Central memory CD8-positive, alpha-beta T cell (primary cell): ENCODE measurements at places on chromosomes 6 and 20.
A peak's percentile ranks its signal among the peaks of the same experiment; 100 is the strongest.

DNA sequence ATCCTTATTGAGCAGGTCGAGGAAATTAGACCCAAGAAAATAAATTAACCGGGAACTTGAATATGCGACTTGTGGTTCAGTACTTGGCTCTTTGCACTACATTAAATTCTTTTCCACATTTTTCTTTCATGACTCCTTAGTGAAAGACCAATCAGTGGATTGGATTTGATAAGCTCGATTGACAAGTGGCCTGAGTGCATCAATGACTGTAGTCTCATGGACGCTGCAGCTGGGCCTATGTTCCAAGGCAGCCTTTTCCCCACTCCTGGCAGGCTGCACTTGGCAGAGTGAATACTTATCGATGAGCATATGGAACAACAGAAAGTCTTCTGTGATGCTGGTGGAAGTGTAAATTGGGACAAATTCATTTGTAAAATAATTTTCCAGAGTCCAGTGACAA is 210.8 kb upstream of the EXOC2 start:
- H3K27ac ChIP-seq: no peak overlapping the region
- DNase-seq: no peak
- peaks cover 42% of the 10 kb centered on the region for H3K27me3 ChIP-seq
- H3K4me3 ChIP-seq: no peak overlapping the region
- no peaks in the 10 kb centered on the region for H3K4me1 ChIP-seq
- no peaks in the 10 kb centered on the region for H3K36me3 ChIP-seq

DNA sequence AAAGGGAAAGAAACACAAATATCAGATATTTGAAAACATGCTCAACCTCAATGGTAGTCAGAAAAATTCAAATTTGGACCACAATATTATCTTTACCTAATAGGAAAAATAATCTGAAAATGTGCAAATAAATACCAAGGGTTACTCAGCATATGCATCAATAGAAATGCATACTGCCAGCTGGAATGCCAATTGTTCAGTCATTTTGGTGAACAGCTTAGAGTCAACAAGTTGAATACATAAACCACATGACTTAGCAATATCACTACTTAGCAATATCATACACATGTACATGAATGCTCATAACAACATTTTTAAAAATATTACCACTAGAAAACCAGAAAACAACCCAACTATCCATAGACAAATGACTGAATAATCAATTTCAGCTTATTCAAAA is 212.7 kb downstream of the PTPRK start:
- no peak overlapping the region for H3K4me3 ChIP-seq
- no peaks in the 10 kb centered on the region for H3K36me3 ChIP-seq
- H3K27ac ChIP-seq: no peak overlapping the region
- H3K4me1 ChIP-seq: peaks cover 7% of the 10 kb centered on the region
- no peaks in the 10 kb centered on the region for H3K27me3 ChIP-seq

- peaks cover 7% of the 10 kb centered on the region for H3K36me3 ChIP-seq
- peak overlapping the region; percentile 2 for H3K27ac ChIP-seq
- H3K4me1 ChIP-seq: peaks cover 32% of the 10 kb centered on the region
- H3K27me3 ChIP-seq: no peaks in the 10 kb centered on the region
- no peak for DNase-seq
These were observed 51.5 kb downstream of the SLC23A2 start for GRCh38 chr20:4949833-4950178.

DNA sequence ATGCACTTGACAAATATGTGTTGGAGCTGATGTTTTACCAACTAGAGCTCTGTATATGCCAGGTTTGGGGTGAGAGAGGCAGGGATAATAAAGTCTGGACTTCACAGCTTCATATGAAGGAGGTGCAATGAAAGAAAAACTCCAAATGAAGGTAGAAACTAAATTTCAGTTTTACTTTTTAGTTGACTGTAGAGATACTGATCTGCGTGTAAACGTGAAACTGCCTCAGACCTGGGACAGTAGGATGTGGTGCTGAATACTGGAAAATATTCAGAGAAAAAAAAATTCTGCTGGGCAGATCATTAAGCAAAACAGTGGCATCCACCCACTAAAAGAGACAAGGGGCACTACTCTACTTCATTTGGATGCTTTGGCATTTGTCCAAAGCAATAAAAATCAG is 94.5 kb downstream of the BACH2 start:
- peaks cover 8% of the 10 kb centered on the region for H3K4me1 ChIP-seq
- H3K36me3 ChIP-seq: peaks cover 4% of the 10 kb centered on the region
- DNase-seq: no peak
- no peak overlapping the region for H3K27ac ChIP-seq
- no peak overlapping the region for H3K4me3 ChIP-seq
- no peaks in the 10 kb centered on the region for H3K27me3 ChIP-seq

DNA sequence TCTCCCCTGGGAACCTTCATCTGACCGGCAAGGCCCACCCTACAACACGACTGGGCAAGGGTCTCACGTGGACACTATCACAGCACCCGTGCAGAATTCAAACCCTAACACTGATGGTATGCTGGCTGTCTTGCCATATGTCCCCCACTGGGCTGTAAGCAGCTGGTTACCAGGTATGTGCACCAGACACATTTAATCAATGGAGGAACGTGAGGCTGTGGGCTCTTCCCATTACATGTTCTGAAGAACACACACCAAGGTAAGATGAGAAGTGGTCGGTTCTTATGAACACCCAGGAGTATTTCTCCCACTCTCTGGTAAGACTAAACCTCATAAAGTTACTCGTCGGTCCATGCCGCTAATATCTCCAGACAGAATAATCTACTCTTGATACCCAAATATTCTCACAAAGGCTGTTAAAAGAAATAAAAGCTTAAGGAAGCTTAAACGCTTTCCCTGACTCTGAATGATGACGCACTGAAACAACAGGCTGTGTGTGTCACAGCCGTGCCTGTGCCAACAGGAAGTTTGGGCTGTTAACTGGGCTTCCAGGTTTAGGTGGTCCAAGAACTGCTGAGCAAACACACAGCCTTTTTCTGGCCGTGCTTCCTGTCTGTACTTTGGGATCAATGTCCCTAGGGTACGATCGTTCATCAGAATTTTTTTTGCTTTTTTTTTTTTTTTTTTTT is 75.3 kb downstream of the SLC23A2 start:
- no peak for DNase-seq
- peaks cover 17% of the 10 kb centered on the region for H3K36me3 ChIP-seq
- no peak overlapping the region for H3K4me3 ChIP-seq
- H3K27ac ChIP-seq: peak overlapping the region; percentile 10

DNA sequence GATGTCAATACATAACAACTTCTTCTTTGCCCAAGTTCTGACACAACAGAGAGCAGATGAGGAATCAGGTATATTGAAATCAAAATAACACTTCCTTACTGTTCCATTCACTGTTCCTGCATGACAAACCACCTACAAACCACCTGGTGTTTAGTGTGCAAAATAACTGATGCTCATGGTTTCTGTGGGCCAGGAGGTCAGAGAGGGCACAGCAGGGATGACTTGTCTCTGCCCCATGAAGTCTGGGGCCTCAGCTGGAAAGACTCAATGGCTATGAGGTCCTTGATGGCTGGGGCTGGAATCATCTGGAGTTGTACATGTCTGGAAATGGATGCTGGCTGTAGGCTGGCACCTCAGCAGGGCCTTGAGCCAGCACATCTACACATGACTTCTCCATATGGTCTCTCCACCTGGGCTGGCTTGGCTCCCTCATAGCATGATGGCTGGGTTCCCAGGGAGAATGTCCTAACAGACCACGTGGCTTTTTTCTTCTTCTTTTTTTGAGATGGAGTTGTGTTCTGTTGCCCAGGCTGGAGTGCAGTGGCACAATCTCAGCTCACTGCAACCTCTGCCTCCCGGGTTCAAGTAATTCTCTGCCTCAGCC is 7.4 kb upstream of the COX4I2 start:
- DNase-seq: no peak
- peaks cover 4% of the 10 kb centered on the region for H3K36me3 ChIP-seq
- H3K4me1 ChIP-seq: no peaks in the 10 kb centered on the region
- no peak overlapping the region for H3K27ac ChIP-seq
- no peak overlapping the region for H3K4me3 ChIP-seq
- H3K27me3 ChIP-seq: no peaks in the 10 kb centered on the region

- H3K4me3 ChIP-seq: peak overlapping the region; percentile 54
- peaks cover 79% of the 10 kb centered on the region for H3K4me1 ChIP-seq
- peak overlapping the region; percentile 94 for H3K27ac ChIP-seq
- DNase-seq: peak; percentile 42
- peaks cover 26% of the 10 kb centered on the region for H3K36me3 ChIP-seq
These were observed 68.5 kb downstream of the FYN start for GRCh38 chr6:111804627-111805235.

GRCh38 chr6:140812636-140813035 is 1320.1 kb upstream of the GJE1 start:
- DNase-seq: no peak
- no peak overlapping the region for H3K27ac ChIP-seq
- no peaks in the 10 kb centered on the region for H3K27me3 ChIP-seq

DNA sequence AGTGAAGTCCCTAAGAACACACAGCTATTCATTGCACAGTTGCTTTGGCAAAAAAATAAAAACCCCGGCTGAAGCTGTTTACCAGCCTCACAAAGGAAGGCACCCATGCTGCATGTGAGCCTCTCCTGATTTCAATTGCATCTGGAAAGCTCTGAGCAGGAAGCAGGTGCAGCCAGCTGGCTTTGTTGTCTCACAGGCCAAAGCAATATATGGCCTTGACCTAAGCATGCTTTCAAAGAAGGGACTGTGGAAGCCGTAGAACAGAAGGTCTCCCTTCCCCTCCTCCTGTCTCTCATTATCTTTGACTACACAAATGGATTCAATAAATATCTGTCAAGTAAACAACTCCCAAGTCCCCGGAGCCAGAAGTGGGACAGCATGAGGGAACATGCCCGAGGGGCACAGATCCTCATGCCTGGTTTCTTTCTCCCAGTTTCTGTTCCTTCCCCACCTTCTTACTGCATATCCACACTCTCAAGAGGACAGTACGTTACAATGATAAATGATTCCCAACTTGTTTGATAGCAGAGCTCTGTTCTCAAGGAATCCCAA is 57.2 kb upstream of the PCSK2 start:
- H3K36me3 ChIP-seq: no peaks in the 10 kb centered on the region
- no peak for DNase-seq
- no peaks in the 10 kb centered on the region for H3K27me3 ChIP-seq
- H3K4me3 ChIP-seq: no peak overlapping the region
- H3K27ac ChIP-seq: no peak overlapping the region

- H3K4me3 ChIP-seq: no peak overlapping the region
- no peak overlapping the region for H3K27ac ChIP-seq
- H3K36me3 ChIP-seq: no peaks in the 10 kb centered on the region
- no peaks in the 10 kb centered on the region for H3K27me3 ChIP-seq
These were observed 50.4 kb downstream of the PDE7B start for GRCh38 chr6:135901774-135902524.

DNA sequence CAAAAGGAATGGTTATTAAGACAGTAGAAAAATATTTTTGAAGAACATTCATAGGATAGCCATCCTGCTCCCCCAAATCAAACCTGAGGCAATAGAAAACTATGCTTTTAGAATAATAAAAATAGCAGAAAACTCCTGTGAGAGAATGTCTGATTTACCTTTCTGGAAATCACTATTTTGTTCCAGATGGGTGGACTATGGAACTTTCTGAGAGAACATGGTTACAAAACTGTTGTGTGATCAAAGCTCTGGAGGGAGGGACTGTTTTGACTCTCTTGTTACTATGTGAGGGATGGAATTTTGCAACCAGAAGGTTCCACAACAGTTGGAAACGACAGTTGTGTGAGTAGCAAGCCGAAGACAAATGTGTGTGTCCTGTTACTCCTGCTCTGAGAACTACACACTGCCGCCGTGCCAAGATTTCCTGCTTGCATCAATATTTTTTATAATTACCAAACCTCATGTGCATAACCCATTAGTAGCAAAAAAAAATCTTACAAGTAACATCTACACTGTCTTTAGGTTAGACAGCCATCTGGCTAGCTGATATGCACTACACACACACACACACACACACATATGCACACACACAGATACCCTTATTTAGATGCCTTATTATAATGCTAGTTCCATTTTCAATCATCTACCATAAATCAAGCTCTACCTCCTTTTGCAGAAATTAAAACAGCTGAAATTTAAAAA is 11.0 kb upstream of the HIVEP1 start:
- no peak overlapping the region for H3K27ac ChIP-seq
- DNase-seq: no peak
- H3K27me3 ChIP-seq: no peaks in the 10 kb centered on the region
- H3K4me1 ChIP-seq: no peaks in the 10 kb centered on the region
- H3K36me3 ChIP-seq: no peaks in the 10 kb centered on the region

DNA sequence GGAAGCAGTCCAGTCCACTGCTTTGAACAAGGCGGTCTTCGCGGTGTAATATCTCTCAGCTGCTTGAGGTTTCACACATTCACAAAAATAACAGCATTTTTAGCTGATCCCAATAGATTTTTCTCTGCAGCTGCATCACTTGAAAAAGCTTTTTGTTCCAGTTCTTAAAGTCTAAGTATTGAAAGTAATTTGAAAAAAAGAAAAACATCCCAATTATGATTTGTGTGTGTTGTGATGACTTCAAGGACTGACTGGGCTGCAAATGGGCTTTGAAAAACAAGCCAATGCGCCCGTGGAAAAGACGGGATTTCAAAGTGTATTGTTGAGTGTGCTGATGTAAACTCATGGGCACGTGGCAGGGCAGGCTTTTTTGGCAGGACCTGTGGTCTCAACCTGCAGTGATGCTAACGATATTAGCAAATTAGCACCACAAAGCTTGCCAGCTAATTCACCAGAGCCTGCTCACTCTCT is 151.1 kb downstream of the TMEM242 start:
- no peak for DNase-seq
- peaks cover 16% of the 10 kb centered on the region for H3K36me3 ChIP-seq
- H3K27me3 ChIP-seq: no peaks in the 10 kb centered on the region
- peak overlapping the region; percentile 42 for H3K27ac ChIP-seq

DNA sequence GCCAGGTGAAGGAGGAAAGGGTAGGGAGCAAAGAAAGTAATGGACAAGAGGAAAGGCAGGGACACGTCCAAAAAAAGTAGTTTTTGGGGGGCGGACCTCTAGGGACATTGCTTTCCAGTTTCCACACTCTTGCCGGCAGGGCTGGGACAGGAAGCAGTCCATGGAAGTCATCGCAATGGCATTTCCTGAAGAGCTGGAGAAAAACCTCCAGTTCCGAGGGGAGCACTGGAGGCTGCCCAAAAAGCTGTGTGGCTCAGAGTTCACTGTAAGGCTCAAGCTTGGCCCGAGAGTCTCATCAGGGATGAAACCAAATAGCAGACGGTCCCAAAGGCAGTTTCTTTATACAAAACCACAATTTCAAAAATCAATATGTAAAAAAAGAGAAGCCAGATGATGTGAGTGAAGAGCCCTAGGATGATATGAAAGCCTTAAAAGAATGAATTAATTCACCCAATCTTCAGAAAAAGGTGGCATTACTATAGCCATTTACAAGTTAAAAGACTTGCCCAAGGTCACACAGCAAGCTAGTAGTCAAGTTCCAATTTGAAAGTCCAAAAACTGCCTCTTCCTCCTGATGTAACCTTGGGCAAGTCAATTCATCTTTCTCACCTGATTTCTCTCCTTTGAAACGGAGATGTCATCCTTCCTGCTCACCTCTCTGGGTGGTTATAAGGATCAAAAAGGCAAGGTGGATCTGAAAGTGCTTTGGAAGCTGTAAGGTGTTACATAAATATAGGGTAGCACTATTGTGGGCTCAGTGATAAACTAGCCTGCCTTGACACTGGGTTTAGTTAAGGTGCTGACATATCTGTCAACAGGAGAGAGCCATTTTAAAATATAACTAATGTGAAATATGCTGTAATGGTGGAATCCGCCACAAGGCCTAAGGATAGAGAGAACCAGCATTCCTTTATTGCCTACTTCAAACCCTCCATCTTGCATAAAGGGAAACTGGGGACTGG is 9.1 kb downstream of the BCL2L1 start:
- H3K4me1 ChIP-seq: peaks cover 93% of the 10 kb centered on the region
- H3K36me3 ChIP-seq: peaks cover 22% of the 10 kb centered on the region
- no peaks in the 10 kb centered on the region for H3K27me3 ChIP-seq
- DNase-seq: no peak

GRCh38 chr6:33947047-33947446 is 143.2 kb upstream of the MLN start:
- peaks cover 21% of the 10 kb centered on the region for H3K27me3 ChIP-seq
- no peak overlapping the region for H3K27ac ChIP-seq
- H3K4me1 ChIP-seq: no peaks in the 10 kb centered on the region
